Cardiac muscle cell (in vitro differentiated cells and primary cell): ENCODE measurements at places on chromosomes 4 and X. TPM values are rescaled to one million over a fixed set of nuclear protein-coding genes. Genes with fewer than 3 reads are reported as not detected.

- H3K4me3 ChIP-seq, result no peak overlapping the region
- H3K36me3 ChIP-seq, result peaks cover 11% of the 10 kb centered on the region
- no peaks in the 10 kb centered on the region for H3K27me3 ChIP-seq
- peak overlapping the region; percentile 16 for H3K27ac ChIP-seq
Observed at GRCh38 chr4:185792384-185793115, 19.4 kb downstream of the SORBS2 start.

DNA sequence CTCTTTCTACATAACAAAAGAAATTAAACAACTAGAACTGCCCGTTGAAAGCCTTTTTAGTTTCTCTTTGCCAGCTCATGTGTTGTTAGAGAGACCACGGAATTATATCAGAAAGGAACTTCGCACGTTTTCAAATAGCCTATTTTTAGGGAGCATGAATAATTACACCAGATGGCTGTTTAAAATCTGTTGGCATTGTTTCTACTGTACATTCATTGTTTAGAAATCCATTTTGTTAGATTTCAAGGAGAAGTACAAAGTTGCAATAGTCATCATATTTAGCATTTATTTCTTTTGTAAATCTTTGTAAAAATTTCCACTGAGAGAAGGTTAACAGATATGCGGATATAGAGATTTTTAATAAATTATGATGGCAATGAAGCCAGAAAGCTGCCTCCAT, 403.0 kb upstream of the HS3ST1 start:
- H3K27me3 ChIP-seq, result no peaks in the 10 kb centered on the region
- peak; percentile 24 for DNase-seq
- no peaks in the 10 kb centered on the region for H3K36me3 ChIP-seq
- no peak overlapping the region for H3K4me3 ChIP-seq

DNA sequence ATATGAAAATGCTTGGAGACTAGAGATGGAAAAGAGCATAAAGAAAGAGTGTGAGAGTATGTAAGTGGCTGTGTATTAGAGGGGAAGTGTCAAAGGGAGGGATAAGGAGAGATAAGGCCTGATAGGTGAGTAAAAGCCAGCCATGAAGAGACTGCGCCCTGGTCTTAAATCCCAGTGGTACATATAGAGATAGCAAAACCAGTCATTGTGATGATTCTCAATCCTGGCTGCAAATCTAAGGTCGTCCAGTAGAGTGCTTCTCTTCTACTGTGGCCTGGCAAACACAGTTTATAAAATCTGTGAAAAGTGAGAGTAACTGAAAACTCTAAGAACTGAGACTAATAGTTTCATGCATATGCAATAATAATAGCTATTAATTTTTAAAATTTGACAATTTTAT, 86.9 kb downstream of the MAB21L2 start:
- H3K4me1 ChIP-seq, result no peaks in the 10 kb centered on the region
- H3K27ac ChIP-seq, result no peak overlapping the region
- no peaks in the 10 kb centered on the region for H3K27me3 ChIP-seq

Gene MID2
- total RNA-seq, result 23.9 and 30.0 TPM in 2 replicates

Gene CISD2
- total RNA-seq, result 15.4 and 29.1 TPM in 2 replicates

DNA sequence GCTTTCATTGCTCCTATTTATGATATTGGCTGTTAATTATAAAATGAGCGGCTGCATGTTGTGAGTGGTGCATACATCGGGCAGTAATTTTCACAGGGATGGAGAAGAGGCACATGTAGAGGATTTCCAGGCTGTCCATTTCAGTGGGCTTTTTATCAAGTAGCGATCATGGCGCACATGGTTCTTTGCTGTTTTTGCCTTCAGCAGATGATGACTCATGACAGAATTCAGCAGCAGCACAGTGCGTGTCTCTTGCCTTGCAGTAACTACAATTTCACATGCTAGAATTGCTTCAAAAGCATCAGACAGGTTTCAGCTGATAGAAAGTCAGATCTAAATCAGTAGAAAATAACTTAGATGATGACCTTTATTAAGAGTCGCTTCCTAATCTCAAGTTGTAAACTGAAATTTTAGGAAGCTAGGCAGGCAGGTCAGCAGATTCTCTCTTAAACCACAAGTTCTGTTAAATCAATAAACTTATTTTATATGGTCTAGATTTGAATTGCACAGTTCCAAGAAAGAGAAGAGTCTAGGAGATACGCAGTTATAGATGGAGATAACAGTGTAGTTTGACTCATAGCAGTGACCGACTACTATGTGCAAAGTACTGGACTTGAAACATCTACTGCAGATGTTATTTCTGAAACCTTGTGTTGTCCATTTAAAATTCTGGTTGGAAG, 35.8 kb downstream of the LRP2BP start:
- no peaks in the 10 kb centered on the region for H3K27me3 ChIP-seq
- no peak overlapping the region for H3K27ac ChIP-seq
- DNase-seq, result peak; percentile 34
- peaks cover 4% of the 10 kb centered on the region for H3K36me3 ChIP-seq

DNA sequence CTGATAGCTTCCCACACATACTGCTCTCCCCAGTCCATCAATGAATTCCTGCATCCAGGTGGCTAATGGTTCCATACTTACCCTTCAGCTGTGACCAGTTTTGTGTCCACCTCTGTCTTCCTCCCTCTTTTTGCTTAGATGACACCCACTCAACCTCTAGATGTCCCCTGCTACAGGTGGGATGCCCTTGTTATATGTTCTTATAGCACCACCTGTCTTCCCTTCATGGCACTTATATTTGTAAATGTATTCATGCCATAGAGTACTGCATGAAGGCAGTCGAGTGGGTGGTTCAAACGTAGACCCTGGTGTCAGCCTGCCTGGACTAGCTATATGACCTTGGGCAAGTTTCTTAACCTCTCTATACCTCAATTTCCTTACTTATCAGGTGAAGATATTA, 6.5 kb upstream of the USP46 start:
- no peaks in the 10 kb centered on the region for H3K27me3 ChIP-seq
- no peak overlapping the region for H3K27ac ChIP-seq
- no peak for DNase-seq
- peaks cover 7% of the 10 kb centered on the region for H3K4me1 ChIP-seq
- no peaks in the 10 kb centered on the region for H3K36me3 ChIP-seq
- no peak overlapping the region for H3K4me3 ChIP-seq

GRCh38 chr4:6446538-6447451, 25.6 kb downstream of the PPP2R2C start:
- no peaks in the 10 kb centered on the region for H3K4me1 ChIP-seq
- H3K27me3 ChIP-seq, result no peaks in the 10 kb centered on the region
- H3K27ac ChIP-seq, result no peak overlapping the region

GRCh38 chr4:163833669-163834068, 339.2 kb downstream of the TMA16 start:
- no peak overlapping the region for H3K4me3 ChIP-seq
- no peaks in the 10 kb centered on the region for H3K27me3 ChIP-seq
- no peak for DNase-seq
- no peaks in the 10 kb centered on the region for H3K4me1 ChIP-seq
- no peaks in the 10 kb centered on the region for H3K36me3 ChIP-seq
- H3K27ac ChIP-seq, result no peak overlapping the region

- H3K27me3 ChIP-seq, result peaks cover 100% of the 10 kb centered on the region
- DNase-seq, result peak; percentile 29
- H3K36me3 ChIP-seq, result no peaks in the 10 kb centered on the region
- peaks cover 16% of the 10 kb centered on the region for H3K4me1 ChIP-seq
- H3K27ac ChIP-seq, result no peak overlapping the region
- peak overlapping the region; percentile 30 for H3K4me3 ChIP-seq
Observed at GRCh38 chr4:107034996-107035818, 906 bp downstream of the DKK2 start.

GRCh38 chrX:12895866-12896265, 10.6 kb upstream of the TLR8 start:
- H3K27ac ChIP-seq, result no peak overlapping the region
- H3K27me3 ChIP-seq, result no peaks in the 10 kb centered on the region
- H3K4me3 ChIP-seq, result no peak overlapping the region

Gene FRAS1
- 13.8 and 20.4 TPM in 2 replicates for total RNA-seq

GRCh38 chr4:40255393-40256281, 58.8 kb downstream of the RHOH start:
- no peaks in the 10 kb centered on the region for H3K4me1 ChIP-seq
- H3K4me3 ChIP-seq, result no peak overlapping the region
- peak; percentile 95 for DNase-seq
- no peak overlapping the region for H3K27ac ChIP-seq
- H3K27me3 ChIP-seq, result no peaks in the 10 kb centered on the region

Gene CSAG2
- not detected in 2 replicates for total RNA-seq

DNA sequence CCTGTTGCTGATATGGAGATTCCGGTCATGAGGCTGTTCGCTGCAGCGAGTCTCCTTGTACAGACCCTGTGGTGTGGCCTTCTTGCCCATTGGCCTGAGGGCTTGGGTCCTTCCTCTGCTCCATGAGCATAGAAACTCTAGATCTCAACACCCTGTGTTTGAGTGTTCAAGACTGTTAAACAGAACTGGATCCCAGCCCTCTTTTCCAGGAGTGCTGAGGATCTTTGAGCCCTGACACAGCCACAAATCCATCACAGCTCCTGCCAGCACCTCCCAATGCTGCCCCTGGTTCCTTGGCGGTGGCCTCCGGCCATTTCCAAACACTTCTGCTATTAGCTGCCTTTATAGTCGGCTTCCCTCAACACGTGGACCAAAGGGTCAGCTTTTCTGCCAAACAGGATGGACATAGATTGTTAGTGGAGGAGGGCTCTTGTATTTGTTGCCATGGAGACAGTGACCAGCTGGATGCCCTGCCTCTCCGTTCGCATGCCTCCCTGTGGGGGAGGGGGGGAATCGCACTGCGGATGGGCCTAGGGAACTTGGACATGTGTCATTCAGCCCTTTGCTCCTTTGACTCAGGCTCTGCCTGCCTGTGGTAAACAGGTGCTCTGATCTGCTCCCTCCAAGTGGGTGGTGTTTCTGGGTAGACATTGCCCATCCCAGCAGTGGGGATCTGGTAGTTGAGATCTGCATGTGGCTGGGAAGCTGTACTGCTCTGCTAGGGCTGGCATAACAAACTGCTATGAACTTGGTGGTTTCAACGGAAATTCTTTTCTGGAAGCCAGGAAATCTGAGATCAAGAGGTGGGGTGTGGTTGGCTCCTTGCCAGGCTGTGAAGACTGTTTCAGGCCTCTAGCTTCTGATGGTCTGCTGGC, 6.9 kb upstream of the WDR1 start:
- H3K4me1 ChIP-seq, result peaks cover 24% of the 10 kb centered on the region
- H3K27me3 ChIP-seq, result no peaks in the 10 kb centered on the region
- no peak for DNase-seq
- no peak overlapping the region for H3K27ac ChIP-seq

DNA sequence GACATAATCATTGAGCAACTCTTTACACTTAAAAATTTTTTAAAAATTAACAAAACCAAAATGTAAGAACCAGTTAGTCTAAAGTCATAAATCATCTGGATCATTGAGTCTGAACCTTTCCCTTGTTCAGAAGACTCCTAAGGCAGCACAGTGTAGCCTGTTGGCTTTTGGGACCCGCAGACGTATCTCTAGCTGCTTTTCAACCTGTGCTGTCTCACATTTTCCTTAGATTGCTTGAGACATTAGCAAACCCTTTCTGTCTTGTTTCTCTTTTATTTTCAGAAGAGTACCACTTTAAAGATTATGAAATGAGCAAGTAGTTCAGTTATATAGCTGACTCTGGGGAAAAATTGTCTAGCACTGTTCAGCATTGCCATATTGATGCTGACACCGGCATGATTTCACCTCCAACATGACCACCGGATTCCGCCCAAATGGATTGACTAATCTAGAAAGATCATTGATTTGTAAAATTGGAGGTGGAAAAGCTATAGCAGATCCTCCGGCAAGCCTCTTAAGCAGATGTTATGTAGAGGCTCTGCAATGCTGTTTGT, 8.9 kb downstream of the TCEANC start:
- no peaks in the 10 kb centered on the region for H3K27me3 ChIP-seq
- peaks cover 16% of the 10 kb centered on the region for H3K4me1 ChIP-seq
- H3K27ac ChIP-seq, result no peak overlapping the region
- H3K36me3 ChIP-seq, result no peaks in the 10 kb centered on the region

Gene FRMPD3
- total RNA-seq, result 2.3 and 4.5 TPM in 2 replicates

Gene ODAM
- total RNA-seq, result 21.1 and 24.6 TPM in 2 replicates

- H3K27me3 ChIP-seq, result no peaks in the 10 kb centered on the region
- no peak for DNase-seq
- no peak overlapping the region for H3K4me3 ChIP-seq
- H3K4me1 ChIP-seq, result peaks cover 9% of the 10 kb centered on the region
Observed at GRCh38 chrX:115535421-115535820, 25.6 kb upstream of the PLS3 start.

DNA sequence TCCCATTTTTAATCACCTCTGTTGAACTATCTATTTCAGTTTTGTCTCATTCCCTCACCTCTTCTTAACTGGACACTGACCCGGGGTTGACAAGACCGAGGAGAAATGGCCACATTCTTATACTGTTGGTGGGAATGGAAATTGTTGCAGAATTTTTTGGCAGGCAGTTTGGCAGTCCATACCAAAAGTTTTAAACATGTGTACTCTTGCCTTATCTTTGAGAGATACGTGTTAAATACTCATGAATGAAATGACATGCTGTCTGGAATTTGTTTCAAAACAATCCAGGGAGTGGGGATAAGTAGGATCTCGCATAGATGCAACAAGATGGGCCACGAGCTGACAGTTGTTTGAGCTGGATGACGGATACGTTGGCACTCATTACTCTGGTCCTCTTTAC, 12.1 kb downstream of the FGFBP1 start:
- H3K4me1 ChIP-seq, result no peaks in the 10 kb centered on the region
- peak; percentile 60 for DNase-seq
- no peak overlapping the region for H3K27ac ChIP-seq
- no peak overlapping the region for H3K4me3 ChIP-seq
- H3K36me3 ChIP-seq, result no peaks in the 10 kb centered on the region

DNA sequence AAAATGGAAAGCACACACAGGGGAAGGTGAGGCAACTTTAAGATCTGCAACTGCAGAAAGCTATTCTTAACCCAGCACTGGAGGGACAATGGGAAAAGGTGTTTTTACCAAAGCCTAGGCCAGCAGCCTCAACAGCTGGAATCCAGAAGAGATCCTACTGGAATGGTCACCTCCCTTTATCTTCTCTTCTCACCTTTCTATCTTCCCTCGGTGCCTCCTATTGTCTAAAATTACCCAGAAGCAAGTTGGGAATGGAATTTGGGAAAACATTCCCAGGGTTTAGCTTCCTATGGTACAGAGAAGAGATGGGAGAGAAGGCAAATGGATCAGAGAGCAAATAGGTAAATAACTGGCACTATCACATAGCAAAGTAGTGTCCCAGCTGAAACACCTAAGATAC, 73.1 kb downstream of the TIGD2 start:
- H3K27ac ChIP-seq, result no peak overlapping the region
- DNase-seq, result no peak
- no peak overlapping the region for H3K4me3 ChIP-seq

Gene CITED1
- 1.1 and 2.2 TPM in 2 replicates for total RNA-seq
